ENCODE measurements at places on chromosomes 1 and 21. TPM values are rescaled to one million over a fixed set of nuclear protein-coding genes. Genes with fewer than 3 reads are reported as not detected.

KCNK2 gene
- 18.7 TPM for total RNA-seq

CDCP2 gene
- not detected for total RNA-seq

CD53 gene
- total RNA-seq: not detected

TLR5 gene
- total RNA-seq: not detected

TATDN3 gene
- total RNA-seq: 10.6 TPM

SLC2A5 gene
- total RNA-seq: 2.2 TPM

MATN1 gene
- total RNA-seq: not detected

NBPF20 gene
- 2.6 TPM for total RNA-seq

NEK2 gene
- total RNA-seq: 10.0 TPM

SLC26A9 gene
- total RNA-seq: not detected

CCDC24 gene
- total RNA-seq: 3.5 TPM

ECM1 gene
- 24.5 TPM for total RNA-seq

CHI3L2 gene
- not detected for total RNA-seq

RGS4 gene
- 78.0 TPM for total RNA-seq

RGS8 gene
- total RNA-seq: not detected

CFH gene
- 28.3 TPM for total RNA-seq

LCK gene
- total RNA-seq: 0.43 TPM

ASTN1 gene
- total RNA-seq: not detected

PAQR6 gene
- 0.43 TPM for total RNA-seq

WNT3A gene
- total RNA-seq: not detected

S100B gene
- total RNA-seq: not detected

DNM3 gene
- 1.9 TPM for total RNA-seq

NTMT2 gene
- not detected for total RNA-seq

All from fibroblast of villous mesenchyme (primary cell).